ENCODE measurements at places on chromosomes 6 and 20. TPM values are rescaled to one million over a fixed set of nuclear protein-coding genes. Genes with fewer than 3 reads are reported as not detected.

DNA sequence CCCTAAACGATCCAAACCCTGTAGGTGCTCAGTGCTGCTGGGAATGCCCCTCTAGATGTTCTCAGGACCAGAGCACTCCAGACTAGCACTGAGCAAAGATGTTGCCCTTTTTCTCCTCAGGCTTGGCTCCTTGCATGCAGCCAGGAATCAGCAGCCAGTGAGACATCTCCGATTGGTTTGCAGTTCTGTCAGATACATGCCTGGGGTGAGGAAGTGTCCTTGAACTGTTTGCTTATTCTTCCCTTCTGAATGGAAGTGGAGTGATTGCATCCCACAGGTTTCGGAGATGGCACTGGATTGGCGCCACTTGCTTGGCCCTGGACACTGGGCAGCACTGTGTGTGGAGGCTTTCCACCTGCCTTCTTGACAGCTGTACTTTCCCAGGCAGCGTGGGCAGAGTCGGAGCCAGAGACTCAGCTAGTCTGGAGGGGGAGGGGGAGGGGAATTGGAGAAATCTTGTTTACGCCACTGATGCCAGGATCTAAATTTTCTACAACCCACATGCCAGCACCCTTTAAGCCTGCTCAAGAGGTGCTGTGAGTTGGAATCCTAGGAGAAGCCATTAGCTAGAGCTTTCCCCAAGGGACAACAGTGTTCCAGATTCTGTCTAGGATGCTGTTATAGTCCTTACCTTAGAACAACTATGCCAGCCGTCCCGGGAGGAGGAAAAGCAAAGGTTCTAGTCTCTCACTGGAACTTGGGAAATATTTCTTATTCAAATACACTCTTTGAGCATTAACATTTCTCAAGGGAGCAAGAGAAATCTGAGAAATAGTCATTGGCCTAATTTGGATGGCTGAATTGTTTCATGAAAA, 49.2 kb upstream of the SASH1 start:
- peaks cover 6% of the 10 kb centered on the region for H3K4me1 ChIP-seq
- H3K27ac ChIP-seq: no peak overlapping the region

DNA sequence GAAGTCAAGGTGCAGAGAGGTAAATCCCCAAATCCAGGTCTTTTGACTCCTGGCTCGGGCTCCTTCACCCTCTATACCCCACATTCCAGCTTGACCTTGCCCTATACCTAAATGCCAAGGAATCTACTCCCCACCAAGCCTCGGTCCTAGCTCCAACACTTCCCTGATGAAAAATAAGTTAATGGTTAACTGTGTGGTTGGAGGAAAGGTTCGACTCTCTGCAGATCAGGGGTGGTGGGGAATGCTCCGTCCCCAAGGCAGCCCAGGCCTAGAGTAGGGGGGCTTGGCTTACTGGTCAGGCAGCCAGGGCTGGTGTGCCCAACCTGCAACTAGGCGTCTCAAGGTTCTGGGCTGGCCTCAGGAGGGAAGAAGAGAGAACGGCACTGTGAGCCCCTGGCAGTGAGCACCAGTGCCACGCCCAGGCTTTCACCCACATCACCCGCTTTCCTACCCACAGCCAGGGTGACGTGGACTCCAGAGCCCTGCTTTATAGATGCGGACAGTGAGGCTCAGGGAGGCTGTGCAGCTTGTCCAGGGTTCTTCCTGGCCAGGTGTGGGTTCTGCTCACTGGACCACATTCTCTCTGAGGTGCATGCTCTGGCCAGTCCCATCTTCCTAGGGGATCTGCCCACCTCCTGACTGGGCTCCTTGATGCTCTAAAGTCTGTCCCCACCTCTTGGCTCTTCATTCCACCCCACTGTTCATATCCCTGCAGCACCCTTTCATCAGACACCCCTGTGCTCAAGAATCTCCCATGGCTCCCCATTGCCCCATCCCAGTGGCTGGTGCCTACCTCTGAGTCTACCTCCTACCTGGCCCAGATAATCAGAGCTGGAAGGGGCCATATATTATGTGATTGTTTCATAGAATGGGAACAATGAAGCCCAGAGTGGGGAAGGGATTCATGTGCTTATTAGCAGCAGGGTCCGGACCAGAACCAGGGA, 8.2 kb downstream of the SPDEF start:
- H3K27ac ChIP-seq: no peak overlapping the region
- H3K4me3 ChIP-seq: no peak overlapping the region
- H3K27me3 ChIP-seq: no peaks in the 10 kb centered on the region
- H3K4me1 ChIP-seq: no peaks in the 10 kb centered on the region
- DNase-seq: no peak

DNA sequence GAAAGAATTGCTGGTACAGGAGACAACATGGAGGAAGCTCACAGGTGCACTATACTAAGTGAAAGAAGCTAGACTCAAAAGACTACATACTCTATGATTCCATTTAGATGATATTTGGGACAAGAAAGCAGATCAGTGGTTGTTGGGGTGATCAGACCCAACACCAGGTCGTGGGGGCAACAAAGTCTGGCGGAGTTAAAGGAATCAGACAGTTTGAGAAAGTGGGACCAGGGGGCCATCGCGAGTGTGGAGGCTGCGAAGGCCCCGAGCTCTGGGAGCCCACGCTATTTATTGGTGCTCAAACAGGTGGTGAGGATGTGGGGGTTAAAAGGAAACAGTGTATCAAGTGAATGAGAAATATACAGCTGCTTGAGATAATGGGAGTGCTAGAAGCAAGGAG, 282.8 kb upstream of the SGK1 start:
- H3K36me3 ChIP-seq: no peaks in the 10 kb centered on the region
- no peak for DNase-seq
- H3K27ac ChIP-seq: no peak overlapping the region
- no peak overlapping the region for H3K4me3 ChIP-seq
- H3K4me1 ChIP-seq: no peaks in the 10 kb centered on the region

HLA-DRA gene
- total RNA-seq: not detected

DNA sequence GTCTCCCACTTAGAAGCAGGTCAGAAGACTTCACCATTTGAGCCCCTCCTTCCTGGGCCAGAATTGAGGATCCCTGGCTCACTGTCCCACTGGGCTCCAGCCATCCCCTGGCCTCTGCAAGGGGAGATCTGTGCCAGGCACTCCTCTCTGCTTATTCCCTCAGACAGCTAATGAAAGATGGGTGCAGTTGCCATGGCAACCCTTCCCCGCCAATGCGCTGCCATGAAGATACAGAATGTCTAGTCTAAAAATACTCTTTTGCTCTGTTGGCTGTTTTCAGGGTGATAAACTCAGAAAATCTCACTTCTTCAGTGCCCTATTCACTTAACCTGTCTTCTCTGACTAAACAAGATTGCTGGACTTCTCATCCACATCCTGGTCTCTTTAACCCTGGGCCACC, 13.6 kb upstream of the TTLL2 start:
- H3K36me3 ChIP-seq: no peaks in the 10 kb centered on the region
- H3K4me3 ChIP-seq: no peak overlapping the region
- no peaks in the 10 kb centered on the region for H3K27me3 ChIP-seq
- no peak for DNase-seq
- H3K27ac ChIP-seq: no peak overlapping the region

Measured in endodermal cell (in vitro differentiated cells).